Suprapubic skin (tissue), 4 donors: ENCODE measurements at places on chromosomes 7 and 10. TPM values are rescaled to one million over a fixed set of nuclear protein-coding genes. Genes with fewer than 3 reads are reported as not detected.

DNA sequence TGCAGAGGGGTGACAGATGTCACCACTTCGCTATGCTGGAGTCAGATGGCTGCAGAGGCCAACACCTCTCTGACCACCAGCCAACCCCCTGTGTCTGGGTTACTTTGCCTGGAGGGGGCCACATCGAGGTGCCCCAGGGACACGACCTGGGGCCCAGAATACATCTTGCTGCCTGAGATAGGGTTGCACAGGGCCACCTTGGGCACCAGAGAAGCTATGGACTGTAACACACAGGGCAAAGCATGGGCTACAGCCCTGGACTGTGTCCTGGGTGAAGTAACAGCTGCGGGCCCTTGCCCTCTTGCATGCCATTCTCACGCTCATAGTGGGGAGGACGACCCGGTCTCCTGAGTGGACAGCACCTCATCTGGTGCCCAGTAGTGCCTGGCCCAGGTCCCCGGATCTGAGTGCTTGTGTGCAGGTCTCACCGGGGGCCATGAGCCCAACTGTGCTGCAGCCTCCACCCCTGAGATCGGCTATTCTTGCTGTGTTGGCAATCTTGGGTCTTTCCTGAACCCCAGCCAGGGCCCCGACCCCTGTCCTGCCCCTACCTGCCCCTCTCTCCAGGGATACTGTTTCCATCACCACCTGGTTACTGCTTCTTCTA, 115.2 kb upstream of the GDF10 start:
- DNase-seq, result no peak

Gene HMX3
- total RNA-seq, result not detected

- DNase-seq, result no peak
These were observed 94.0 kb upstream of the FAM180A start for GRCh38 chr7:135842446-135843179.

GRCh38 chr10:98572594-98572993, 125.9 kb upstream of the HPS1 start:
- no peak for DNase-seq

Gene GPER1
- 2.9 TPM for total RNA-seq

DNA sequence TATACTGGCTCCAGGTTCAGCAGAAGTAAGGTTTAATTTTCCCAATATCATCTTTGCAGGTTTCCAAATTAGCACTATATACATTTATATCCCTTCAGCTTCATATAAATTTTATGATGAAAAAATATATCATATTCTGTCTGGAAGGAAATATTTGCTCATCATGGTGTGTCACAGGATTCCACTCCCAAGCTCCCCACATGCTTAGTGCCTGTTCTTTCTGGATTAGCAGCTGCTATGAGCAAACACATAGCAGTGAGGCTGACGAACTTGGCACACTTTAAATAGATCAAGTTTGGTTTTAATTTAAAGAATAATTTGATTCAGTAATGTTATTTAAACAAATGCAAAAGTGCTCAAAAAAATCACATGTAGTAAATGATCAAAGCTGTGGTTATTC, 251.9 kb downstream of the AGMO start:
- DNase-seq, result no peak

GRCh38 chr7:7642081-7642480, 1.5 kb downstream of the UMAD1 start:
- DNase-seq, result no peak

- no peak for DNase-seq
These were observed 19.5 kb downstream of the TSPAN33 start for GRCh38 chr7:129163875-129164544.

GRCh38 chr7:125848157-125848556, 918.5 kb upstream of the POT1 start:
- no peak for DNase-seq

DNA sequence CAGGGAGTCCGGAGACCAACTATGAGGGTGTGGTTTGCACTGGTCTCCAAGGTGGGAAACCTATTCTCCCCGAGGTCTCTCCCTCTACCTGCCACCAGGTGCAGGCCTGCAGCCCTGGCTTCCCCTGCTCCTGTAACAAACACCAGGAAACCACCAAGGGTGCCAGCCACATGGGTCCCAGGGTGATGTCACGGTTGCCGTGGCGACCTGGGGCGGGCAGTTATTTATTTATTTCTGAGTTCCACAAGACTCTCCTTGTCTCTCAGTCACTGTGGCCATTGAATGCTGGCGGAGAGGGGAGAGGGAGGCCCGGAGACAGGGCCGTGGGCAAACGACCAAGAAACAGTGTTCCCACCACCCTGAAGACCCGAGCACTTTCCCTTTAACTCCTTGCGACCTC, 27.0 kb downstream of the MMD2 start:
- no peak for DNase-seq

DNA sequence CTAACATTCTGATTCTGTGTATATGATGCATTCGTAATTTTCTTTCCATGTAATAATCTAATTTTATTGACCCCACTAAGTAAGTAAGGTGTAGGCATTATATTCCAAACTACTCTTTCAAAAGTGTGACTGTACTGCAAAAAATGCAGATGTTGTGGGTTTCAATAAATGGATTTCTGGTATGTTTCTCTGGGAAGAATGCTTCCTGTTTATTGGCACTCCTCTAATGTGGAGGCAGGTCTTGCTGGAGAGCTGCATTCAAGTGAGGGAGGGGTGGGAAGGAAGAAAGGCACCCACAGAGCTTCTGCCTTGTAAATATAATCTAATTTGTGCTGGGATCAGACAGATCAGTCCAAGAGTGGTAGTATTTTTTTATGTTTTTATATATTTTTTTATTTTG, 23.9 kb downstream of the ST7 start:
- no peak for DNase-seq

Gene MYL10
- not detected for total RNA-seq

DNA sequence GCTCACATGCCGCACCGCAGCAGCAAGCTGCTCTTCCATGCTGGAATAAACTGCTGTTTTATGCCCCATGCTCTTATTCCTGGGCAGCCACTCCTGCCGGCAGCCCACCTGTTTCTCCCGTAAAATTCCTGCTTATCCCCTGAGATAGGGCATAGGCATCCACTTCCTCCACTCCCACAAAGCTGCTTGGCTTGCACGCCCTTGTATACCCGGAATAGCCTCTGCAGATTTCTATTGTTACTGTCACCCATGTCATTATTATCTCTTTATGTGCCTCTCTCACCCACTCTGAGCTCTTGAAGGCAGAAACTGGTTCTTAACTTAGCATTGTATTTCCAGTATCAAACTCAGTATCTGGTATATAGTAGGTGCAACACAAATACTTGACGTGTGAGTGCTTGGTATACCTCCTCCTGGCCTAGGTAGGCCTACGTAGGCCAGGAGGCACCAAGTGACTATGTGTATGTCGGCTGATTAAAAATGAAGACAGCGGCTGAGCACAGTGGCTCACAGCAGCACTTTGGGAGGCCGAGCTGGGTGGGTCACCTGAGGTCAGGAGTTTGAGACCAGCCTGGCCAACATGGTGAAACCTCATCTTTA, 193.4 kb downstream of the CCDC3 start:
- no peak for DNase-seq

- DNase-seq, result no peak
These were observed 142.3 kb upstream of the PCLO start for GRCh38 chr7:83305027-83305426.

Gene METTL27
- total RNA-seq, result 6.8 TPM

Gene EIF3B
- total RNA-seq, result 136 TPM

Gene HKDC1
- 0.13 TPM for total RNA-seq

DNA sequence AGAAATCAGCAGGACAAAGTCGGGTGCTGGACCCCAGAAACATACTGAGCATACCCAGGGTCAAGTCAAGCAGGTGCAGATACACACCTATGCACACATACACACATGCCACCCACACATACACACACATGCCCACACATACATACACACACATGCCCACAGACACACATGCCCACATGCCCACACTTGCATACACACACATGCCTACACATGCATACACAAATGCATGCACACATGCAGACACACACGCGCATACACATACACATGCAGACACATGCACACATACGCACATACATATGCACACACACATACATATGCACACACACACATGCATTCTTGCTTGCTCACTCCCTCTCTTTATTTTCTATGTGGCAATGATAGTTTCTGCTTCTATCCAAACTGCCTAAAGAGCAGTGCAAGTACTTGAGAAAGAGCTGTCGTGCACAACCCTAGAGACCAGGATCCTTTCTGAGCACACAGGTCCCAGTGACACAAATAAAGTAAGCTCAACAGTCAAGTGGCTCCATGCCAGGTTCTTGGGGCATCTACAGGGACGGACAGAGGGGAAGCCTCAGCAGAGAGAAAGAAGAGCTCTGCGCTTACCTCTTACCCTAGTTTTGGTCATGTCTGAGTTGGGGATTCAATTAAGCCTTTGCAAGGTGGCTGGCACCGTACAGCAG, 83.7 kb downstream of the EBF3 start:
- DNase-seq, result no peak

Gene PON1
- 0.30 TPM for total RNA-seq

- no peak for DNase-seq
These were observed 379.6 kb downstream of the OTUD1 start for GRCh38 chr10:23818484-23818883.

Gene CCDC186
- 87.8 TPM for total RNA-seq

Gene OR9A2
- total RNA-seq, result not detected

DNA sequence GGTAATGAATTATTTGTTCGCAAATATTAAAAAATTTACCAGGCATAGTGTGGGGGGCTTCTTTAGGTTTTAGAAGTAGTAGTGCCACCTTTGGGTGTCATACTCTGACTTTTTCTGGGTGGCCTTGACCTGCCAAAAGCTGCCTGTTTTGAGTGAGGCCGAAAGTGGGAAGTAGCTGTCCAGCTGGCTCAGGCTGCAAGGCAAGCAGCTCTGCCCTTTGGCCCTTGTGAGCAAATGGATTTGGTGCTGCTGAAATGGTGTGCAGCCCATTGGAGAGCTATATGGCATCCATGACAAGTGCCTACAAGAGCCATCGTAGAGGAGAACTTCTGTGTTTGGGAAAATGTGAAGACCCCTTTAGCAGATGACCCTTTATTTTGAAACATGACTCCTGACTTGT, 20.2 kb upstream of the ICA1 start:
- no peak for DNase-seq

- DNase-seq, result no peak
These were observed 43.0 kb downstream of the SHOC2 start for GRCh38 chr10:110962443-110962842.

GRCh38 chr7:48299580-48300169, 128.4 kb downstream of the ABCA13 start:
- DNase-seq, result no peak

DNA sequence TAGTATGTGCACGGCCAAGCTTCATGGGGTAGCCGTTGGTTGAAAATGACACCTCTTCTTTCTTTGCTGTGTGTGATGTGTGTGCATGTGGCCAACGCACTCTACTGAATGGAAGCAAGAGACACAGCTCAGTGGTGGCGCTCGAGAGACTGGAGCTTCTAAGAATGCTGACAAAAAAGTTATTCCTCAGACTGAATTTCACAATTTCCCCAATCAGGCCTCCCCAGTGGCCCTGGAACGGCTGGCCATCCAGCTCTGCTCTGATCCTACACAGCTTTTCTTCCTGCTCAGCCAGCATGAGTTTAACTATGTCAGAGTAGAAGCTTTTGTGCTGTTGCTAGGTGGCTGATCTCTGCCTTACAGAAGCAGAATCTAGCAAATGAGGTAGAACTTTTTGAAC, 186.7 kb upstream of the PLXDC2 start:
- DNase-seq, result peak; percentile 80

Gene VGF
- total RNA-seq, result 0.99 TPM

- no peak for DNase-seq
These were observed 47.6 kb downstream of the SMURF1 start for GRCh38 chr7:99096124-99096887.

GRCh38 chr10:19824381-19825342, 8.4 kb downstream of the PLXDC2 start:
- no peak for DNase-seq
